Stimulated activated CD4-positive, alpha-beta T cell treated with anti-CD3 and anti-CD28 coated beads, Interleukin-4, amount 100 ng/mL, for 4 hours (primary cell): ENCODE measurements at places on chromosomes 11 and 22.

DNA sequence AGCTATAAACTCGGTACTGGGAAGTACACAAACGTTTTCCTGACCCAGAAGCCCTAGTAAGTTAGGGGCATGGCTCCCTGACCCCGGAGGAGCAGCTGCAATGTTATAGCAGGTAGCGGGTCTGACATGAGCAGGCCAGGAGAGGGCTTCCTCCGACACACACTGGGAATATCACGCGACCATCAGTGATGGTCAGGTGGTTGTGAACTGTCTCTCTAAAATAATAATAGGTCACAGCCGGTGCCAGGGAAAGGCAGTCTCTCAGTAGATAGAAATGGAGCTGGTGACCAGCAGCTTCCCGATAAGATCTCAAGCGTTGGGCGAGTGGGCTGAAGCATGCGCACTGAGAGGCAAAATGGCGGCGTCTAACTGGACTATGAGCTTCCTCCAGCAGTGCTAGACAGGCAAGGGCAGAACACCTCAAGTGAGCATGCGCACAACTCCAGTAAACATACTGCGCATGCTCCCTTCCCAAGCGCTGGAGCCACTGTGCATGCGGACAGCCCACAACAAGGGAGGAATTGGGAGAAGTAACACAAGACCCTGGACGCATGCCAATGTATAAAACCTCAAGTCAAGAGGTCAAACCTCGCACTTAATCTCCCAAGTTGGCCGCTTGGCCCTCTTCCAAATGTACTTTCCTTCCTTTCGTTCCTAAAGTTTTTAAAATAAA, 22.3 kb upstream of the TESMIN start:
- DNase-seq: no peak

DNA sequence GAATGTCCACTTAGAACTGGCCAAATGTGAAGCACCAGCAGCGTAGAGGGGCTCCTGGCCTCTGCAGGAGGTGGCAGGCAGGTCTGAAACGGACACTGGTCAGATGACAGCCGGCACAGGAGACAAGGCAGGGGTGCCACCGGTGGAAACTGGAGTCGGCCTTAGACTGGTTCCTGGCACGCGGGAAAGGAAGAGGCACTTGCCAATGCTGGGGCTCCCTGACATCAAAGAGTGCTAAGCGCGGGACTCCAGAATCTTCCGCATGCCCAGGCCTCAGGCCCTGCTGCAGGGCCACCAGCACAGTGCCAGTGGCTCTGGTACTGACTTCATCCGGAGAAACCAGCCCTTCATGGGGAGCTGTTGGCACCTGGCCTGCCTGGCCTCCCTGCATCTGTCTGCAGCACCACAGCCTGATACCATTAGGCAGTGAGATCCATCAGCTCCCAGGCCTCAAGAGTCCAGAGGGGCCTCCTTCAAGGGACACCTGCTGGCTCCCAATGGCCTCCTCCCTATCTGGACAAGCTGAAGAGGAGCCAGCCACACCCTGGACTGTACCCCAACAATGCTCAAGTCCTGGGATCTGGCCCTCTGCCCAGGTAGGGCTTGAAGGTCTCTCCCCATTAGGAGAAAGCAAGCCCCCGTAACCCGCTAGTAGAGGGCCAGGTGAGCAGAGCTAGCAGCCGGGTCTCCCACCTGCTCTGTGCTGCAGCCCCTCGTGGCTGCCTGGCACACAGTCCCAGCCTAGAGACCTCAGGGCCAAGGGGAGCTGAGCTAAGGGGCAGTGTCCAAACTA, 29.7 kb upstream of the GNB1L start:
- DNase-seq: no peak

DNA sequence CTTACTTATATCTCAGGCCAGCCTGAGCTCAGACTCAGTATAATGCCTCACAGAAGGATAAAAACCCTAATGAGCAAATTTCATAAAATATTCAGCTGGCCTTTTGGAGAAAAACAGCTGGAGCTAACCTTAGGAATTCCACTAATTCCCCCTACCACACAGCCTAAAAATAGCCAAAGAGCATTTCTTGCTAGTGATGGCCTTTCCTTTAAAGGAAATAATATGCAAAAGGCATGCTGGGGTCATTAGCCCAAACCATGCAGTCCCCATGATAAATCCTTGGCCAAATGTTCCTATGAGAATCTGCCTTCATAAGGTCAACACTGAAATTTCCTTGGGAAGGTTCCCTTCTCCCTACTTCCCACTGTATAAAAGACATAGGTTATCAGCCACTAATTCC, 38.2 kb downstream of the SYTL2 start:
- DNase-seq: no peak

- DNase-seq: no peak
Measured at GRCh38 chr11:116114198-116114651, 610.0 kb upstream of the CADM1 start.

DNA sequence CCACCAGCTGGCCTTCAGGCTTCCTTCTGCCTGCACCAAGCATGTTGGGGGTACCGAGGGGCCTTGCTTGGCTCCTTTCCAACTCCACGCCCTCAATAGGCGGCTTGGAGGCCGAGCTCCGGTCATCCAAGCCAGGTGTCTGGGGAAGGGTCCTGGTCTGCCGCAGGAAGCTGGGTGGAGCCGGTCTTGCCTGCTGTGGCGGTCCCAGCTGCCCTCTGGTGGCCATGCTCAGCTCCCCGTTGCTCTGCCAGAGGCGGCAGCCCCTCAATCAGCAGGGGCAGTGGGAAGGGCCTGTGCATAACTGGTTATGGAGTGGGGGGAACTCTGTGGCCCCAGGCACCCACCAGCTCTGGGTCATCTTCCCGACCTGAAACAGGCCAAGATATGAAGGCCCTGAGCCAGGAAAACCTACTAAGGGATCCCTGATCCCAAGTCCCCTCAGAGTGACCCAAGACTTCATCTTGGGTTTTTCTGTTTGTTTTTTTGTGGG, 3.2 kb downstream of the ARVCF start:
- peak; percentile 36 for DNase-seq
